Lower leg skin (tissue), 4 donors: ENCODE measurements at places on chromosomes 4 and X. TPM values are rescaled to one million over a fixed set of nuclear protein-coding genes. Genes with fewer than 3 reads are reported as not detected.

The BMX gene
- 2.2 TPM for total RNA-seq

The FRG2 gene
- not detected for total RNA-seq

The MUC7 gene
- 2.5 TPM for total RNA-seq

GRCh38 chr4:55927803-55928437 is 20.8 kb upstream of the CEP135 start:
- no peak for DNase-seq

- DNase-seq, result no peak
Measured at GRCh38 chr4:108820492-108821350, 57.9 kb upstream of the ETNPPL start.
